Stimulated activated CD4-positive, alpha-beta T cell treated with anti-CD3 and anti-CD28 coated beads, Interleukin-1b, Interleukin-23, amount 100 ng/mL, for 1 hour (primary cell): ENCODE measurements at places on chromosomes 5 and 9.

GRCh38 chr5:128253161-128253560 lies 169.6 kb downstream of the SLC12A2 start:
- no peak for DNase-seq

GRCh38 chr9:134134949-134135342 lies 936 bp upstream of the WDR5 start:
- no peak for DNase-seq

DNA sequence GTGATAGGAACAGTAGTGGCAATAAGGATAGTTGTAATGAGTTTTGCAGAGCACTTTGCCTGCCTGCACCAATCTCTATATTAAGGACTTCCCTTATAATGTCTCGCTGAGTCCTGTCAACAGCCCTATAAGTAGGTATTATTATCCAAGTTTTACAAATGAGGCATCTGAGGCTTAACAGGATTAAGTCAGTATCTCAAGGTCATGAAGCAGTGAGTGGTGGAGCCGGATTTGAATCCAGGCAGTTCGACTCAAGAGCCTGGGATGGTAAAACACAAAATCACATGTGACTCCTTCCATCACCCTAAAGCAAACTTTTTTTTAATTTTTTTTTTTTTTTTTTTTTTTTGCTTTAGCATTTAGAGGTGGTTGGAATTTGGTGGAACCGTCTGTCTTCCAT lies 59.0 kb upstream of the RARS1 start:
- DNase-seq = no peak

- no peak for DNase-seq
These were observed 791 bp upstream of the GPR150 start for GRCh38 chr5:95619096-95619495.
